Foreskin fibroblast (primary cell): ENCODE measurements at places on chromosomes 4 and X.

DNA sequence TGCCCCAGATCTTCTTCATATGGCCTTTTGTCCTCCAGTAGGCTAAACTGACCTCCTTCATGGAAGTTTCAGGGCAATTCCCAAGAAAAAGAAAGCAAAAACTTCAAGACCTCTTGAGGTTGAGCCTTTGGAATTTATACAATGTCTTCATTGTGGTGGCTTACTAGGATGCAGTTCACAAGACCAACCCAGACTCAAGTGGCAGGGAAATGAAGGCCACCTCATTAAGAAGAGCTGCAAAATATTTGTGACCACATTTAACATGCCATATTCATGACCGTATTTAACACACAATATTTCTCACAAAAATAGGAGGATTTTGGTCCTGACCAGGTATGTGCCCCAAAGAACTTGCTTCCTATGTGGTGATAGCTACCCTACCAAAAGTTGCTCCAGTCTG, 605.5 kb upstream of the PITX2 start:
- peak; percentile 24 for DNase-seq

- DNase-seq = no peak
Observed at GRCh38 chr4:91989914-91990313, 313.9 kb upstream of the GRID2 start.

- DNase-seq = no peak
Observed at GRCh38 chr4:26873391-26874026, 12.9 kb downstream of the STIM2 start.

GRCh38 chrX:37349221-37350033, at the start of gene PRRG1:
Gene PRRG1, plus strand, starts transcription at chrX:37349364. Its CDS starts 56,886 bp downstream, at chrX:37406250.
- DNase-seq = peak; percentile 76

DNA sequence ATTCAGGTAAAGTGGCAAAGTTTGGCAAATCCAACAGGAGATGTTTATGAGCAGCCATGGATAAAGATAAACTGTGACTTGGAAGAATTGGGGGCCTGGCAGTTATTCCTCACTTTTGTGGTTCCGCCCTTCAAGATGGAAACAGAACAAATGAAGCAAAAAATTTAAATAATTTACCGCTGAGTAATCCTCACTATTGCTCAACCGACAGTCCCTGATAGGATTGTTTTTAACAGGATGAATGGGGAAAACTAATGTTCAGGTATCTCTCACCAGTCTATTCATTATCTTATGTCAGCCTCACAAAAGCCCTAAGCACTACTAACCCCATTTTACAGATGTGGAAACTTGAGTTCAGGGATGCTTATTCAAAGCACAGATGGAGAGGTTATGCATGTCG, 90.8 kb downstream of the FNIP2 start:
- DNase-seq = no peak

- DNase-seq = no peak
Observed at GRCh38 chr4:17286752-17287460, 225.0 kb downstream of the QDPR start.

- no peak for DNase-seq
Observed at GRCh38 chr4:42293967-42294813, 103.1 kb upstream of the SHISA3 start.

DNA sequence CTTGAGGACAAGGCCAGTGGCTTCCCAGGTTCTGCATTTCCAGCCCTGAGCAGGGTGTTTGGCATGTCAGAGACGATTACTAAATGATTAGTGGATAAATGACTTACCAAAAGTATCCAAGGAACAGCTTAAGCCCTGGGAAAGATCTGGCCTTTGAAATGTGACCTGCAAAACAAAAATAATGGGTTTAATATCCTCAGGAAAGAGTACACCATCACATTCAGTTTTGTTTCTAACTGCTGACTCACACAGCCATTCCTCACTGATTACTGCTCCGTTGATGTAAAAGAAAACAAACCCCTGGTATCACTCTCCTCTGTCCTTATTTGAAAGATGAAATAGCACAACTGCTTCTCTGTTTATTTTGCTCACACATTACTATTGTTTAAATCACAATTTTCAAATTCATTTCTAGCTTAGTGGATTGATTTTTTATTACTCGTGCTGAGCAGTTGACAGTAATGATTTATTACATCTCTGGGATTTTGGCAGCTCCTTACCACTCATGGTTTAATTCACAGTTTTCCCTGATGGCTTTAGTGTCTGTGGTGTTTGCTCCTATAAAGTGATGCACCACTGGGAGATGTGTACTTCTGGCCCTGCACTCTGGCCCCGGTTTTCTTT, 117.0 kb downstream of the CBLL2 start:
- peak; percentile 77 for DNase-seq

DNA sequence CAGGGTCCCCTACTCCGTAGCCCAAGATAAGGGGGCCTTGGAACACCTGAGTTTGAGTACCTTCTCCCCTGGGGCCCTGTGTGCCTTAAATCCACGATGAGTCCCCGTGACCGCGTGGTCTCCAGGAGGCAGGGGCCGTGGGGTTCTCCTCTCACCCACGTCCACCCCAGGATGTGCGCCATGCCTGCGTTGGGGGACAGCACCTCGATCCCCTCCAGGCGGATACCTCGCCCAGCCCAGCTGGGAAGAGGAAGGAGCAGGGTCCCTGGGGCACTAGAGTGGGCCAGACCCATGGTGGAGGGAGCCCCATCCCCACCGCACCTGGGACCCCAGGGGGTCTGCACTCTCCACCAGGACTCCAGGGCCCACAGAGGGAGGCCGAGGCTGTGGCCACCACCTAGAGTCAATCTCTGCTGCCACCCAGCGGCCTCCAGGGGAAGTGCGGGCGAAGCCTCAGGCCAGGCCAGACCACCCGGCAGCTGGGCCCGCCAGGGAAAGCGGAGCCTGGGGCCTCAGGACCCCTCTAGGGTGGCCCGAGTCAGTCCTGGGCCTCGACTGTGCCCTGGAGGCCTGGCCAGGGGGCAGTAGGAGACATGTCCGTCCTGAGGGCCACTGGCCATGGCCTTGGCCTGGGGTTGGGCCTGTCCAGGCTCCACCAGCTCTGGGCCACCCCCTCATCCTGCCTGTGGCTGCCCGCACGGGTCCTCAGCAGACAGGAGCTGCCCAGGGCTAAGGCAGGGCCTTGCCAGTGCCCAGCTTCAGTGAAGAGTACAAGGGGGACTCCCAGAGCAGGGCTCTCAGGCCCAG, 55.0 kb downstream of the FAM53A start:
- DNase-seq = peak; percentile 12

DNA sequence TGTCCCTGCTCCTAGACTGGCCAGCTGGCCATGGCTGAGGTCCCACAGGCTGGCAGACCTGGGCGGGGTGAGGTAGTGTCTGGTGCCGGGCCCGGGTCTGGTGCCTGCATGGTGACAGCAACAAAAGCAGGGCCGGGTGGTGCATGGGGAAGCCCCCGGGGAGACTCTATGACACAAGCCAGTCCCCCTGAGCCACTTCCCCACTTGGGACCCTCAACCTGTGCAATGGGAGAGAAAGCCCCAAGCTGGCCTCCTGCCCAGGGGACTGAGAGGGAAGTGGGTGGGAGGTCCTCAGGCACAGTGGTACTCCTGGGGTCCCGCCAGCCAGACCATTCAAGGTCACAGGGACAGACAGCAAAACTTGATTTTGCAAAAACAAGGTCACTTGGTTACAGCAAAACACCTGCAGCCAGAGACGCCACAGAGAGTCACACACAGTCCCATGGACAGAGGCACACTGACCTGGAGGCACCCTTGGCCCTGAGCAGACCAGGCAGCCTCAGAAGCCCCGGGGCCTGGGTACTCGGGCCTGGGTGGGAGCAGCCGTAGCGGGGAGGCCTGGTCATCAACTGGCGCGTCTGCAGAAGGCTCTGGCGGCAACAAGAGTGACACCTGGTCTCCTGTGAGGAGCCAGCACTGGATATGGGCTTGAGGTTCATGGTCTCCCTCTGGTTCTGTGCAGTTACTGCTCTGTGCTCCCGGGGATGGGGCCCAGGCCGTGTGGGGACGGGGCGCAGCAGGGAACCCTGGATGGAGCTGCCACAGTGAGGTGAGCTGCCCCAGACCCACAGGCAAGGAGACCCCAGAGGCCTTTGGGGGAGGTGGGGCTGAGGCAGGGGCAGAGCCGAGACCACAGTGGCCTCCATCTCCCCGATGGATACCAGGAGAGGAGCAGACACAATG, 60.6 kb downstream of the HTRA3 start:
- no peak for DNase-seq

DNA sequence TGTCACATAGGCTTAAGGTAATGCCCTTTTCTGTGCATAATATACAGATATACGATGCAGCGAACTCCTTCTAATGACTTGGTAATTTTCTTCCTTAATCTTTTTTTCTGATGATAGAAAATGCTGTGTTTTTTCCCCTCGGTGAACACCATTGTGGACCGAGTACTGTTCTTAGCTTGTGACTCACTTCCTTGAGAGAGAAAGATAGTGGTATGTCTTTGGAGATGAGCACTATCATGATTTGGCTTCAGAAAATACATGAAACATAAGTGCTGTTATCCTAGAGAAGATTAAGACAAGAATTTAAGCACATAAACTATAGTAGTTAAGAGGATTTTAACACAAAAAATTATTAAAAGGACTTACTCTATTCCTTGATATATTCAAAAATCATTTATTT, 63.9 kb downstream of the RS1 start:
- no peak for DNase-seq

- no peak for DNase-seq
Observed at GRCh38 chrX:106672527-106672926, 54.0 kb upstream of the RNF128 start.

- DNase-seq = no peak
Observed at GRCh38 chrX:69136546-69137331, 28.5 kb downstream of the PJA1 start.

DNA sequence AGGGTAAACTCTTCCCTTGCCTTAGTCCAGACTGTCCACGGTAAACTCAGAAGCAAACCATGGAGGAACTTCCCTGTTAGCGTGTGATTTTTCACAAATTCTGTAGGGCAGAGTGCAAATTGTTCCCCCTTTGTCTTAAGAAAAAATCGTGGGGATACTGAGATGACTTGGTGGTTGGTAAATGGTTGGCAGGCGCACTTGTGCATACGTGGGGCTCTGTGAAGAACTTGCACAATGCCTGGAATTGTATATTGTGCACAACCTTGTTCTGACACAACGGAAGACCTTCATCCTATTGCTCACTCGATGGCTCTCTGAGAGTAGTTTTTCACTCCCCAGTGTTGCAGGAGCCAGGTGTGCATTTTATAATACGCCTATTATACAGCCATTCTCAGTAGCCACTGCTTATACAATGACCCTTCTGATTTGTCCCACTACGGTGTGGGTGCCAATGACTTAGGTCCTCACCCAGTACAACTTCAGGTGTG, 150.0 kb downstream of the SPRY1 start:
- no peak for DNase-seq

- no peak for DNase-seq
Observed at GRCh38 chrX:121161501-121161933, 114.1 kb downstream of the GLUD2 start.

DNA sequence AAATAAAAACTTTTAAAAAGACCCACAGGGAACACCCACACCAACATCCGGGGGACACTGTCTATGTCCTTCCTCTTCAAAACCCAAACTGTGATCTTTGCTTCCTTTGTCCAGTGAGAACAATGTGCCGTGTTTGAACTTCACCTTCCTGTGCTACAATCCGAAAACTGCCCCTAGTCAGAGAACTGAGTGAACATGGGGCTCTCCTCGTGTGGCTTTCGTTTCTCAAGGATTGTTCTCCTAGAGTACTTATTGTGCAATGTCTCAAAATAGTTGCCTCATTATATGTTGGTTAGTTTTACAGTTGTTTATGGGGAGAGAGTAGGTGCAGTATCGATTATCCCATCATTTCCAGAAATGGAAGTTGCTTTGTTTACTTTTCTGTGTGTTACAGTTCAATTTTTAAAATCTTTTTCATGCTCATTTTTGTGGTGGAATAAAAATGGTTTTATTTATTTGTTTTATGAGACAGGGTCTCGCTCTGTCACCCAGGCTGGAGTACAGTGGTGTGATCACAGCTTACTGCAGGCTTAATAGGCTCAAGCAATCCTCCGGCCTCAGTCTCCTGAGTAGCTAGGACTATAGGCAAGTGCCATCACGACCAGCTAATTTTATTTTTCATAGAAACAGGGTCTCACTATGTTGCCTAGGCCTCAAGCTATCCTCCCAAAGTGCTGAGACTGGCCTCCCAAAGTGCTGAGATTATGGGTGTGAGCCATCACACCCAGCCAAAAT, 29.9 kb downstream of the RBMX start:
- DNase-seq = no peak

- no peak for DNase-seq
Observed at GRCh38 chrX:119686087-119686691, 6.8 kb downstream of the SEPTIN6 start.

GRCh38 chr4:147862043-147862692, 130.3 kb downstream of the ARHGAP10 start:
- no peak for DNase-seq

DNA sequence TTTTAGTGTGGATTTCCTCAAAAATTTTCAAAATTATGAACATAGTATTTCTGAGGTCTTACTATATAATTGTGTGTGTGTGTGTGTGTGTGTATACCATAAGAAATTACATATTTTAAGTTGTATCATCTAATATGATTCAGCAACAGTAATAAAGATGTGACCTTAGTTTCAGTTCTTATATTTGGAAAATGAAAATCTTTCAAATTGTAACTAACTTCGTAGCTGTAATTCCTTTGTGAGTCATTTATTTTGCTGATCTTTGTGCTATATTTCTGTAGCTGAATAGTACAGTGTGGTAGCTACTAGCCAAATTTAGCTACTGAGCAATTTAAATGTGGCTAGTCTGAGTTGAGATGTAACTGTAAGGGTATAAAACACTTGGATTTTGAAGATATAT, 116.4 kb downstream of the RAP1GDS1 start:
- no peak for DNase-seq

DNA sequence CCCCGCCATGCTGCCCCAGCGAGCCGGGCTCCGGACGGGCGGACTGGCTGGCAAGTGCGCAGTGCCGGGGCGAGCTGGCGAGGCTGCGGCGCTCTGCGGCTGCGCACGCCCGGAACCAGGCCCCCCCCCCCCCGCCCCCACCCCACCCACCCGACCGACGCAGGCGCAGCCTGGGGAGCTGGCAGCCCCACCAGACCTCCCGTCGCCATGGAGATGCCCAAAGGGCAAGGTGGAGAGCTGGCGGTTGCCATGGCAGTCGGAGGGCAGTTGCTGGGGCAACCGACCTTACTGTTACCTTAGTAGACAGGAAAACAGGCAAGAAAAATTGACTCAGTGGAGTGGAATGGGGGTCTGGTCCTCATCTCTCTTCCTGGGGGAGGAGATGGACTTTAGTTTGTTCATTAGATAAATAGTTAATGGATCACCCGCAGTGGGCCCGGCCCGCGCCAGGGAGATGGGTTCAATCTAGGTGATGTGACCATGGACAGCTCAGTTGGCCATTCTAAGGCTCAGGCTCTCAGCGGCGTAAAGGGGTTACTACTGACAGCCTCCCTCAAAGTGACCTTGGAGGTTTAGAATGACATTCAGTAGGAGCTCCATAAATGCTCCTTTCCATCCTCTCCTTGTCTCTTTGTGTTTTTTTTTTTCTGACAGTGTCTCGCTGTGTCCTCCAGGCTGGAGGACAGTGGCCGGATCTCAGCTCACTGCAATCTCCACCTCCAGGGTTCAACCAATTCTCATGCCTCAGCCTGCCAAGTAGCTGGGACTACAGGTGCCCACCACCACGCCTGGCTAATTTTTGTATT, at the start of gene PCSK1N:
Gene PCSK1N (minus strand): TSS at position 87 of the 806 bp plus-strand sequence. CDS start 78 bp downstream, at position 9.
- no peak for DNase-seq
